ENCODE measurements at places on chromosomes 3 and 15.

DNA sequence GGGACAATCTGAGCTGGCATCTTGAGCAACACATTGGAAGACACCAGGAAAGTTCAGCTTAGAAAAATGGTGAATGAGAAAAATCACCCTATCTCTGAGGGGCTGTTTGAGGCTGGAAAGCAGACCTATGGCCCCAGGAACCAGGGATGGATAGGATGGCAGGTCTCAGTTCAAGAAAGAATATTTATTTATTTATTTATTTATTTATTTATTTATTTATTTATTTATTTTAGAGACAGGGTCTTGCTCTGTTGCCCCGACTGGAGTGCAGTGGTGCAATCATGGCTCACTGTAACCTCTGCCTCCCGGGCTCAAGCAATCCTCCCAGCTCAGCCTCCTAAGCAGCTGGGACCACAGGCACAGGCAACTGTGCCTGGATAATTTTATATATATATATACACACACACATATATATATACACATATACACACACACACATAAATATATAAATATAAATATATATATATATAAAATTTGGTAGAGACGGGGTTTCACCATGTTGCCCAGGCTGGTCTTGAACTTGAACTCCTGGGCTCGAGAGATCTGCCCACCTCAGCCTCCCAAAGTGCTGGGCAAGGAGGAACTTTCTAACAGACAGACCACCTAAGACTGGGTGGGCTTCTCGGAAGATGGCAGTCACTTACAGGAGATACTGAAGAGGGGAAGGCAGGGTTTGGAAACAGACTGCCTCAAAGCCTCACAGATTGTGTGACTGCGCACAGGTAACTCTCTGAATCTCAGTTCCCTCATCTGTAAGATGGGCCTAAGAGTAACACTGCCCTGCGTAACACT is 29.7 kb downstream of the CCDC13 start:
- DNase-seq = no peak

DNA sequence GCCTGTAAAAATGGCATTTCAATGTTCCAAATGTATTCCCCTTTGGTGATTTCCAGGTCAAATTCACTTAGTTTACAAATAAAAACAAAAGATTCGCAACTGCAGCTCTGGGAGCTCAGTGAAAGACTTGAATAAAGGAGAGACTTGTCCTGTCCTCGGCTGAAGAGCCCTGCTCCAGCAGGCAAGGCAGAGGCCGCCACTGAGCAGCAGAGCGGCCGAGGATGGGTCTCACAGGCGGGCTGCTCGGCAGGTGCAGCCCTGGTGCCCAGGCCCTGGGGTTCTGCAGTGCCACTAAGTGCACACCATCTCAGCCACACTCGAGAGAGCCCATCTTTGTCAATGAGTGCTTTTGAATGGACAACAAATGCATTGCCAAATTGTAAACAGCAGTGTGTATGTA is 856.2 kb downstream of the AGBL1 start:
- DNase-seq = no peak

- no peak for DNase-seq
Measured at GRCh38 chr3:69868841-69869420, 129.7 kb downstream of the MITF start.

- DNase-seq = no peak
Measured at GRCh38 chr3:50130436-50130835, 24.7 kb upstream of the SEMA3F start.

- no peak for DNase-seq
Measured at GRCh38 chr15:61339516-61339915, 110.4 kb upstream of the RORA start.

- DNase-seq = no peak
Measured at GRCh38 chr15:51863131-51863530, 33.7 kb downstream of the TMOD3 start.

DNA sequence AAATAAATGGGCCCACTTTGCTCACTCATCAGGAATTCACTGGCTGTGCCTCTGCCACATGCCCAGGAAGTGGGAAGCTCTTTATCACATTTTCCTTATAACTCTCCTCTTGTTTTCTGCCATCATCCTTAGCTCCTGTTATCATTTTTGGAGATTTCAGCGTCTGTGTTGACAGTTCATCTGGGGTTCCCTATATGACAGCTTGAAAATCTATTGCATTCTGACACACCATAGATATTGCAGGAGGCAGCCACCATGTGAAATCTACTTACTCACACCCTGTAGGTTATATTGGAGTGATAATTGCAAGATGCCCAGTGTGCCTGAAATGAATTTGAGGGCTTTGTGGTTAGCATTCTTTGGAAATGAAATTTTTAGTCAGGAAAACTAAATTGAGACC is 132.9 kb downstream of the RYR3 start:
- DNase-seq = no peak

- no peak for DNase-seq
Measured at GRCh38 chr3:142275856-142276255, 50.5 kb upstream of the GK5 start.

- no peak for DNase-seq
Measured at GRCh38 chr3:12427551-12427950, 56.7 kb upstream of the TSEN2 start.

GRCh38 chr3:81788610-81789009 is 27.2 kb upstream of the GBE1 start:
- no peak for DNase-seq

DNA sequence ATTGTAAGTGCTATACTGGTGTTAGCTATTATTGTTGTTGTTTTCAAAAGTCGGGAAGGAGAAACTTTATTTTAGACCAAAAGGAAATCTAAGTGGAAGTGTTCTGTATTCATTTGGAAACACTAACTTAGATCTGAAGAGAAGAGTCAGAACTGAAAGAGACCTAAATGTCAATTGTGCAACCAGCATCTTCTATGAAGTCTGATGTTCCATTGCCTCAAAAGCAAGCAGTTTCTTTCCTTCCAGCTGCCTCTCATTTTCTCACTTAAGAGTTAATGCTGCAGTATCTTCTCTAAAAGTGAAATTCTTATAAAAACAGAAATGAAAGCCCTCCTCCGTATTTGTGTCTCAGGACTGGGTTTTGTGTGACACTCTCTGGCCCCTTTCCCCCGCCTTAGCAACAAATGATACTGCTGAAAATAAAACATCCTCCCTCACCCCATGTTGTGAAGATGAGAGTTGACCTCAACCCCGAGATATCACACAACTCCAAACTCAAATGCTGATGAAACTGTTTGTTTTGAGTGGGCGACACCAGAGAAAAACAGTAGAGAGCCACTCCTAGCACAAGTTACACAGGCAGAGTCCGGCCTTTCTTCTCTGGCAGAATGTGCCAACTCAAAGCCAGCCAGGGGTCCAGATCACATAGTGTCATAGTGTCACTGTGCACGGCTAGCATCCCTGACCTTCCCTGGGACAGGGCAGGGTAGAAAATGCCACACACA is 48.9 kb downstream of the GLDN start:
- no peak for DNase-seq

GRCh38 chr3:150626148-150626930 is 23.2 kb downstream of the SELENOT start:
- no peak for DNase-seq

GRCh38 chr15:60800299-60801072 is 321.5 kb upstream of the ICE2 start:
- no peak for DNase-seq

DNA sequence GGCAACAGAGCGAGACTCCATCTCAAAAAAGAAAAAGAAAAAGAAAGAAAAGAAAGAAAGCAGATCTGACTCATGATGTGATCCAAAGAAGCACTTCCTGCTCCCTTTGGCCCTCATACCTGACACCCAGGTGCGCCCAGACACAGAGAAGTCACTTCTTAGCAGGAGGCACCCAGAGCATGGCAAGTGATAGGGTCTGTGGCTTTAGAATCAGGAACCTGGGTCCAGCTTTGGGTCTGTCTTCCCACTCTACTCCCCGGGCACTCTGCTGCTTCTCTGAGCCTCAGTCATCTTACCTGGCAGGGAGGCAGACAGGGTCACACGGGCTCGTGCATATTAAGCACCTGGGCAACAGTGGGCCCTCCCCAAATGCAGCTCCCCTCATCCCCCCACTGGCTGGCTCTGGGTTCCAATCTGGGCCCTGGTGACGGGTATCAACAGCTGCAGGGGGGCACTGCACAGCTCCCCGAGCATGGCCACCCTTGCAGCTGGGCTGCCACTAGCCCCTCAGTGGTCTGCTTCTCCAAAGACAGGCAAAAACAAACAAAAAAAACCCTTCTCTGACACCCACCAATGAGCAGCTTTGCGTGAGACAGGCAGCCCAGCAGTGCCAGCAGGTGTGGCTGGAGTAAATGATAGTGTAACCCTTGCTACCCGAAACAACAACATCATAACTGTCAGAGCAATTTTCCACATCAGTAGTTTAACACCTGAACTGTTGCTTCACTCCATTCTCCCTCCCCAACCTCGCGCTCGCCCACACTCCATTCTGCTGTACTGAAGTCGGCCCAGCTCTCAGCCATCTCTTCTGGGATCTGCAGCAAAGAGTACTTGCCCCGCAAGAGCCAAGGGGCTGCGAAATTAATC is 99.8 kb downstream of the MEGF11 start:
- no peak for DNase-seq

DNA sequence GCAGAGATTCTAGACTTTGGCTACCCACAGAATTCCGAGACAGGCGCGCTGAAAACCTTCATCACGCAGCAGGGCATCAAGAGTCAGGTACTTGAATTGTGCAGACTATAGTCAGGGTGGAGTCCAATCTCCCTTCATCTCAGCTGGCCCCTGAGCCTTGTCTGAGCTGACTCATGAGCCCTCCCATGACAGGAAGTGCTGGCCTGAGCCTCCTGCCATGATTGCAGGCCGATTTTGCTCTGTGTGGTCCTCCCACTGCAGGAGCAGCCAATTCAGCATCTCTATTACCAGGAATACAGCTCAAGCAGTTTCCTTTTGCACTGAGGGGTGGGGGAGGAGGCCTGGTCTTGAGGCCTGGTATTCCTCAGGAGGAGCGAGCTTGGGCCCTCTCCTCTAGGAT is 5.5 kb downstream of the AP2M1 start:
- DNase-seq = no peak

DNA sequence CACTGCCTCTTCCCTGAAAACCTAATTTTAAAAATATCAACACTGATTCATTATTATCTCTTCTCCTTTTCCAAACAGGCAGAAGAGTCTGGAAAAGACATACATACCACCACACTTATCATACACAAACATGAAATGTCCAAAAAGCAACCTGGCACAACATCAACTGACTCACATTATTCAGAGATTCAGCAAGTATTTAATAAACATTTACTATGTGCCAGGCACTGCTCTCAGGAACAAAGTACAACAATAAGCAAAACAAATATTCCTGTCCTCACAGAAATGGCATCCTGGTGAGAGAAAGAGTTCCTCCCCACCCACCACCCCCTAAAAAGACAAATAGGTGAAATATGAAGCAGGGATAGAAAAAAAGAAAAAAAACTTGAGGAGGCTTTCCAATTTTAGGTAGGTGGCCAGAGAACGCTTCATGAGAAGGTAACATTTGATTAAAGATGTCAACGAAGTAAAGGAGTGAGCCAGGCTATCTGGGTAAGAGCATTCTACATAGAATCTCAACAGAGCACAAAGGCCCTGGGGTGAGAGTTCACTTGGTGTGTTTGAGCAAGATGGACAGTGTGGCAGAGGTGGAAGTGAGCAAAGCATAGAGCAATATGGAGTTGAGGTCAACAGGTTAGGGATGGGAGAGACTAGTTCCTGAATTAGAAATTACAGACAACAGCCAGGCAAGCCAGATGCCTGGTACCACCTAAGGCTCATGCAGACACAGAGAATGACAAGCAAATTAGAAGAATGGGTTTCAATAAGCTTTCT is 141.7 kb downstream of the OSBPL10 start:
- no peak for DNase-seq

DNA sequence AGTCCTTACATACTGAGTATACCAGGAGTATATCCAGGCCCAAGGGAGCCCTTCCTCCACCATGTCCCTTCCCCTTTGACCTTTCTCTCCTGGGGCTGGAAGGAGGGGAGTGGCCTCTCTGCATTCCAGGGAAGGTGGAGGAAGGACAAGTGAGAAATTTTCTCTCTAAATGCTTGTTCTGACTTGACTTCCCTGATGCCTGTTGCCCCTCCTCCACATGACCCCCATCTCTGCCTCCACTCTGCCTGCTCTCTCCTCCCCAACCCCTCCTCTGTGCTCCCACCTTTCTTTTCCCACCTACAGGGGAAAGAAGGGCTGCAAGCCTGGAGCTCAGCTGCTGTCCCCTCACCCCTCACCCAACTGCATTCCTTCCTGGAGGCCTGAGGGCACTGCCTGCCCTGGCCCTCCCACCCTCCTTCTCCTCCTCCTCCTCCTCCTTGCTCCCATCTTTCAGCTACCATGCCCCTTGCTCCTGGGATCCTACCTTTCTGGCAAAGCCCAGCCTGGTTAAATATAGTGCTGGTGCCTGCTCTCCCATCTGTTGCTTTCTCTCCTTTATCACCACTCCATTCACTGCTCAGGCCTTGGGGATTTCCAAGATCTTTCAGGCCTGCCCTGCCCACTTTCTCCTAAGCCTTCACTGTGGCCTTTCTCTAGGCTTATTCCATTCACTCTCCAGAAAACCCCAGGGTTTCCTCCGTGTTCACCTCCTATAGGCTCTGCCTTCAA is 8.5 kb upstream of the DAG1 start:
- DNase-seq = no peak

GRCh38 chr3:11434017-11434526 is 161.9 kb downstream of the ATG7 start:
- no peak for DNase-seq

GRCh38 chr3:61718565-61718964 is 157.2 kb downstream of the PTPRG start:
- no peak for DNase-seq
